Lung (tissue), 17 donors: ENCODE measurements at places on chromosomes 12 and 14. TPM values are rescaled to one million over a fixed set of nuclear protein-coding genes. Genes with fewer than 3 reads are reported as not detected.

DNA sequence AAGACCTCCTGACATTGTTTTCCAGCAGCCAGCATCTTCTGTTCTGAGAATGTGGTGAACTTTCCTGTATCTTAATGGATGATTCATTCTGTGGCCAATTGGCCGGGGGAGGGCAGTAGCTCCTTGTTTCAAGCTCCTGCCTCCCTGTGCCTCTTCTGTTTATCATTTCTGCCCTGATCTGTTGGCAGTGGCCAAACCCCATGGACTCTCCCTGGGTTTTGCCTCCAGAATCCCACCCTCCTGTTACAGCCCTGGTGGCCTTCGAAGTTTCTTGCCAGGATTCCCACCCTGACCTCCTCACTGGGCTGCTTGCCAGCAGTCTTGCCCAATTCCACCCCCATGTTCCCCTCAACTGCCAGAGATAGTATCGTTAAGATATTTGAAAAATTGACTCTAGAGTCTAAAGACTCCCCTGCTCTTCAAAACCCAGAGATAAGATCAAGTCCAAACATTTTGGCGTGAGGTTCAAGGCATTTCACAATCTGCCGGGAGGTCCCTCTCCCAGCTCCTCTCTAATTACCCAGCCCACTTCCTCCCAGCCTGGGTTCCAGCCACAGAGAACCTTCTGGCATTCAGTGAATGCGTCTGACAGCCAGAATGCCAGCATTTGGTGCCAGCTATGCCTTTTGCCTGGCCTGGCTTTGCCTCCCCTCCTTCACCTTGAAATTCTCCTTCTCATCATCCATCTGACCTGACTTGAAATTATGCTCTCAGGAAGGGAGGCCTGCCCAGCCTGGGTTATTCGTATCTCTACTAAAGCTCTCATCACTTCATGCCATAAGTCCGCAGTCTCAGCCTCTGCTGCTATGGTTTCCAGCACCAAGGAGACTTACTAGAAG lies 37.7 kb upstream of the TXNRD1 start:
- no peaks in the 10 kb centered on the region for H3K36me3 ChIP-seq
- peak overlapping the region; percentile 35 for H3K27ac ChIP-seq
- peaks cover 14% of the 10 kb centered on the region for H3K4me1 ChIP-seq
- peak; percentile 83 for DNase-seq
- no peak overlapping the region for H3K4me3 ChIP-seq
- H3K27me3 ChIP-seq: no peaks in the 10 kb centered on the region

- no peak overlapping the region for H3K4me3 ChIP-seq
- no peaks in the 10 kb centered on the region for H3K27me3 ChIP-seq
- peaks cover 17% of the 10 kb centered on the region for H3K4me1 ChIP-seq
Measured at GRCh38 chr14:52913271-52913670, 37.6 kb downstream of the FERMT2 start.

DNA sequence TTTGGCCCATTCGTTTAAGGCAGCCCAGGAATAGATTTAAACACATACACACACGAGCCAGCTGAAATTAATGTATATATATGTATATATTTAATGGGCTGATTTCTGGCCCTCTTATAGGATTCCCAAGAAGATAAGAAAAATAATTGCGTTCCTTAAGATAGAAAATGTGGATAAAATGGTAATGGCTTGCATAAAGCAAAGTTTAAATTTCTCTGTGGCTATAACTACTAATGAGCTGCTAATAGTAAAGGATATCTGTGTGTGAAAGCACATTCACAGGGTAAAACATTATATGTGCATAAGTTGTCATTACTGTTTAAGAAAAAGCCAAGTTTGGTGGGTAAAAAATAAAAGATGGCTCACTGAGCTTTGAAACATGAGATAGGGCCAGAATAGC lies 133.6 kb upstream of the AMIGO2 start:
- H3K27ac ChIP-seq: no peak overlapping the region
- no peaks in the 10 kb centered on the region for H3K4me1 ChIP-seq
- H3K27me3 ChIP-seq: no peaks in the 10 kb centered on the region
- H3K36me3 ChIP-seq: no peaks in the 10 kb centered on the region
- no peak overlapping the region for H3K4me3 ChIP-seq

Gene DEPDC4
- polyA plus RNA-seq: 0.54 TPM

Gene SOAT2
- polyA plus RNA-seq: 0.06 TPM

- DNase-seq: peak; percentile 26
- H3K27me3 ChIP-seq: peaks cover 2% of the 10 kb centered on the region
- no peaks in the 10 kb centered on the region for H3K36me3 ChIP-seq
- no peaks in the 10 kb centered on the region for H3K4me1 ChIP-seq
Measured at GRCh38 chr12:3416670-3417069, 74.3 kb upstream of the PRMT8 start.

GRCh38 chr14:102690509-102691286 lies 86.6 kb upstream of the TRAF3 start:
- H3K27ac ChIP-seq: no peak overlapping the region
- no peak overlapping the region for H3K4me3 ChIP-seq
- H3K36me3 ChIP-seq: no peaks in the 10 kb centered on the region
- H3K27me3 ChIP-seq: no peaks in the 10 kb centered on the region

GRCh38 chr14:37343307-37344094 lies 145.8 kb downstream of the MIPOL1 start:
- H3K27ac ChIP-seq: no peak overlapping the region
- no peaks in the 10 kb centered on the region for H3K36me3 ChIP-seq
- no peak overlapping the region for H3K4me3 ChIP-seq
- no peaks in the 10 kb centered on the region for H3K4me1 ChIP-seq

- no peaks in the 10 kb centered on the region for H3K36me3 ChIP-seq
- no peaks in the 10 kb centered on the region for H3K27me3 ChIP-seq
- DNase-seq: no peak
- no peaks in the 10 kb centered on the region for H3K4me1 ChIP-seq
- H3K4me3 ChIP-seq: no peak overlapping the region
- no peak overlapping the region for H3K27ac ChIP-seq
Measured at GRCh38 chr12:44431647-44432343, 444.3 kb downstream of the NELL2 start.

DNA sequence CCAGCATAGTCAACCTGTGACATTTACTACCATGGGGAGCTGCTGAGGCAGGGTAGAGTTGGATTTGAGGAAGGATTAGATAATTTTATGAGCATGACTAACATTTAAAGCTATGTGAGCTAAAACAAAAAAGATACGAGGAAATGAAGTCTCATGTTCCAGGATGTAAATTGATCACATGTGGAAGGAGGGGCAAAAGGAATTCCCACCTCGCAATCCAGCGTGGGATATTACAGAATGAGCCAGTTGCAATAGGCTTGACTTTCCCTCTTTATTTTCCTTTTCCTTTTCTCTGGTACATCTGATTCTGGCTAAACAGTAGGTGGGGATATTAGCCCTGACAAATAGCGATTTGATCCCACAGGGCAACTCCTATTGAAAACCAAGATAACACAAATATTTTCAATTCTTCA lies 214.9 kb upstream of the HMGA2 start:
- H3K4me1 ChIP-seq: no peaks in the 10 kb centered on the region
- DNase-seq: no peak
- H3K27me3 ChIP-seq: no peaks in the 10 kb centered on the region
- no peaks in the 10 kb centered on the region for H3K36me3 ChIP-seq
- no peak overlapping the region for H3K27ac ChIP-seq
